ENCODE measurements at places on chromosomes 5 and 9. TPM values are rescaled to one million over a fixed set of nuclear protein-coding genes. Genes with fewer than 3 reads are reported as not detected.

GRCh38 chr9:20264896-20265295 is 357.4 kb downstream of the MLLT3 start:
- DNase-seq = no peak

GRCh38 chr9:89999176-89999533 is 394.3 kb downstream of the GADD45G start:
- DNase-seq = no peak

DNA sequence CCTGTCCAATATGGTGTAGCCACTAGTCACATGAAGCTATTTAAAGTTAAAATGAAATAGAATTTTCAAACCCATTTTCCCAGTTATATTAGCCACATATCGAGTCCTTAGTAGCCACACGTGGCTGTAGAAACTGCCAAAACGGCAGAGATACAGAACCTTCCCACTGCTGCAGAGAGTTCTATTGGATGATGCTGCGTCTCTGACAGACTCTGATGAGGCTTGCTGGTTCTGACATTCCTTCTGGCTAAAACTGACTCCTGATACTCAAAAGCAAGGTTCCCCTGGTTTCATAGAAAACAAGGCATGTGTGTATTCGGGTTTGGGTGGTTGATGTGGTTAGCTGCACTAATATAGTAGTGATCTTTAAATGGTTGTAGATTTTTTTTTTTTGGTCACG is 91.5 kb downstream of the TLE4 start:
- no peak for DNase-seq

DNA sequence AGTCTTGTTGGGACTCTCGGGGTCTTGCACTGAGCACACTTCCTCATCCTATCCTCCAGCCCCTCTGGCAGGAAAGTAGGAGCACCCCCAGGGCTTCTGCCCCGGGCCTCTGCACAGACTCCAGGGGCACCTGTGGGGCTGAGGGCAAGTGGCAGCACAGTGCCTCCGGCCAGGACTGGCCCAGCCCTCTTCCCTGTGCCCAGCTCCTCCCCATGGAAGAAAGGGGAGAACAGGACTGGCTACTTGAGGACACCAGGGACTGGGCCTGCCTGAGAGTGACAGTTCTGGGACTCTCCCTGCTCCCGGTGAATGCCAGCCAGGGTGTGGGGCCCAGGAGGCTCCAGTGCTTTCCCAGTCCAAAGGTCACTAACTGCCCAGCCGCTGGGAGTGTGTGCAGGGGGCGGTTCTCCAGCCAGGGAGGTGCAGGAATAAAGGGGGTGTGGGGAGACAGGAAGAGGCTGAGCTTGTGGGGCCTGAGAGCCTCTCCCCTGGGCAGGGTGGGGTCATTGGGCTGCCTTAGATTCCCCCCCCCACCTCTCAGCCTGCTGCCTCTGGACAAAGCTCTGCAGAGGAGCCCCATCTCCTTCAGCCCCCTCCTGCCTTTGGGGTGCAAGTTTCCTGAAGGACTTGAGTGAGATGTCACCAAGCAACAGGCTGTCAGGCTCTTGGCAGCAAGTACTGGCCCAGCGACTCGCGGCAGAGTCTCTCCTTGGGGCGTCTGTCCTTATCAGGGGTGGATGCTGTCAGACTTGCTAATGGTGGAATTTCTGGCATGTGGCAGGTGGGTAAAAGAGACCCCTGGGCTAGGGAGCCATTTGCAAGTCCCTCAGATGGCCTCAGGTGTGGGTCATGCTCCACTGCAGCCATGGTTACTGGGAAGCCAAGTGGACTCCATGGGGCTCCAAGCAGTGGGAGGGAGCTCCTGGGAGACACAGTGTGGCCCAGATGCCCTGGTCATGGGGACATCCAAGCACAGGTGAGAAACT is 19.1 kb upstream of the JADE2 start:
- peak; percentile 75 for DNase-seq

GRCh38 chr9:99103901-99104458 is 933 bp upstream of the TGFBR1 start:
- no peak for DNase-seq

DNA sequence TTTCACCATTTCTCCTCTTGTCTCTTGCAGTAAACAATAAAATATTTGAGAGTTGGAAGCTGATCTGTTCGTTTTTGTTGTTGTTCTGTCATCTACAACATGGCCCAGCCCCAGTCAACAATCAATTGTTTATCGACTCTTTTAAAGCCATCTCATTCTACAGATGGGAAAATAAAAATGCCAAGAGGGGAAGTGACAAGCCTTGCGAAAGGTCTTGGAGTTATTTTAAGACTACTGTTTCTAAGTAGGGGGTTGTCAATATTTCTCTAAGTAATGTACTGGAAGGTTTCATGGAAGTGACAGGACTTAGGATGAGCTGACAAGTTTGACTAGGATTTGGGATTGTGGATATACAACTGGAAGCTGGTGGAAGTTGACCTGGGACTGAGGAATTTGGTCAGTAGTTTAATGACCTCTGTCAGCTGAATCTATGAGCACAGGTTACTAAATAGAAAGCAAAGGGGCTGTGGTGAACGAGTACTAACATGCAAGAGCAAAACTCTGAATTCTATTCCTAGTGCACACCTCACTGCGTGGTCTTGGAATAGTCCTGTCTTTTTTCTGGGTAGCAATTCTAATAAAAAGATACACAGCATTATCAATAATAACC is 57.5 kb upstream of the ADRB2 start:
- no peak for DNase-seq

DNA sequence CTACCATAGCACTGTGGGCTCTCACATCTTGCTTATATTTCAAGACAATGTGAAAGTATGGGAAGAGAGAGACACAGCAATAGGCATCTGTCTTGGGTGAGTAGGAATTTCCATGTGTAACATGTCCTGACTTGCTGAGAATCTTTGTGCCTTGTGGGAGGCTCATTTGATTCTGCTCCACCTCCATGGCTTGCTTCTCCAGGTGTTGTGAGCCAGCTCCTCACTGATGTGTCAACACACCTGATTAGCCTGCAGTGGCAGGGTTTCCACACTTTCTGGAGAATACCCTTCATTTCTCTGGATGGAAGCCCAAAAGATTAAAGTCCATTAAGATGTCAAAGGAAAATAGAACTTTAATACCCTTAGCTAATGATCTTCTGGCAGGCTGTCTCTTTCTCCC is 613.6 kb downstream of the ZNF608 start:
- DNase-seq = no peak

- no peak for DNase-seq
Measured at GRCh38 chr5:14895301-14895700, 23.7 kb upstream of the ANKH start.

- peak; percentile 44 for DNase-seq
Measured at GRCh38 chr9:135216236-135216635, 128.8 kb downstream of the OLFM1 start.

GRCh38 chr9:37421914-37422288 is 595 bp upstream of the GRHPR start:
- DNase-seq = no peak

DNA sequence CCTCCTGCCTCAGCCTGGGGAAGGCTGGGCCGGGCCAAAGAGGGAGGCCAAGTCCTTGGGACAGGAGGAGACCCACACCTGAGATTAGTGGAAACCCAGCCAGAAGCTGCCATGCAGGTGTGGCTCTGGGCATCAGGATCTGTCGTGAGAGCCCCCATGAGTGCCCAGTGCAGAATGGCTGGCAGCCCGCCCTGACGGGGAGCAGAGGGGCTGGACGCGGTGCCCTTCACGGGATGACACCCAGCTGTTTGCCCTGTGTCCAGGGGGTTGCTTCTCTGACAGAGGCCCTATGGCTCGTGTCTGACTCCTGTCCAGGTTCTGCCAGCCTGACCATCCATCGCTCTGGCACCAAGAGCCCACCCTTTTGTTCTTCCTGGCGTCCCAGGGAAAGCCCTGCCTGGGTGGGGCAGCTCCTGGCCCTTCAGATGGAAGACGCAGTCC is 8.5 kb downstream of the DIPK1B start:
- DNase-seq = no peak

DNA sequence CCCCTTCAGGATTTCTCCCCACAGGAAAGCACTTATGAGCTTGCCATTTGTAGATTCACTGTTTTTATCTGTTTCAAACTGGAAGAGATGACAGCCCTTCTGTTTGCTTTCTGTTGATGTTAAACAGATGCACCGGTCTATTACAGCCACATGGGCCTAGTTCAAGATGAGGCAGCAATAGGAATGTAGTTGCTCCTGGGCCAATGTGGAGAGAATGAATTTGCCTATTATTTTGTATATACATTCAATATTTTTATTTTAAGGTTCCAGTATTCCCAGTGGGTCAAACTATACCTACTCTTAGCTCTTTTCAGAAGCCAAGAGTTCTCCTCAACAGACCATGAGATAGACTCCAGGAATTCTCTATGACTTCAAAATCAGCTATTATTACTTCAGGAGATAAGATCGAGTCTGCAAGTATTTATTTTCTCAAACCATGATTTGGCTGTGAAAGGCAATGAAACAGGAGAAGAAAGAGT is 461.6 kb downstream of the RASEF start:
- DNase-seq = no peak

- DNase-seq = peak; percentile 65
Measured at GRCh38 chr5:56155992-56156584, 77.0 kb downstream of the ANKRD55 start.

- DNase-seq = no peak
Measured at GRCh38 chr5:76415855-76416254, 12.8 kb downstream of the IQGAP2 start.

DNA sequence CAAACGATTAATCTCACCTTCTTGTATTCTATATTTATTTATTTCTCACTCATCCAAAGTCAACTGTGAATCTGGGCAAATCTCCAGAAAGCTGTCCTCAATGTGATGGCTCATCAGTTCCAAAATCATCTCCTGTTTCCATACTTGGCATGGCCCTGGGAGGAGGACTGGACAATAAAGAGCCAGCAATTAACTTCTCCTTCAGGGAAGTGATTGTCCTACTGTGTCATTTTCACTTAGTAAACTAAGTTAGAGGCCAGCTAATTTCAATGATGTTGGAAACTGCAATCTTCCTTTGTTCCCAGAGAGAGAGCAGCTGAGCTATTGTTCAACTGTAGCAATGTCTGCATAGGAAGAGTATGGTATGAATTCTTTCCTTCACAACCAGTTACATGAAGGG is 17.5 kb downstream of the CDH12 start:
- no peak for DNase-seq

DNA sequence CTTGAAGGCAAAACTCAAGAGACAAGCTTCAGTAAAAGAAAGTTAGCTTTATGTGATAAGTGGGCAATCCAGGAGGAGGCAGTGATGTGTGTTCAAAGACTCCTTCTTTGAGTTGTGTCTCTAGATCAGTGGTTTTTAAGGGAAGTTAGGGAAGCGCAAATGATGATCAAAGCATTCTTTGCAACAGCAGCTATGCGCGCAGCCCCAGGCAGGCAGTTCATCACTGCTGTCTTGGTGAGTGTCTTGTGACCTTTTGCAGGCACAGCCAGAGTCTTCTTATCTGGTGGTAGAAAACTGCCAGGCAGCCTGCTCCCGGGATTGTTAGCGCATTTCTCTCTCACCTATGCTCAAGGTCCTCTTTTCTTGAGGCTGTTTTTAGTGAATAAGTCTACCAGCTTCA is 40.3 kb upstream of the CLK4 start:
- DNase-seq = no peak

DNA sequence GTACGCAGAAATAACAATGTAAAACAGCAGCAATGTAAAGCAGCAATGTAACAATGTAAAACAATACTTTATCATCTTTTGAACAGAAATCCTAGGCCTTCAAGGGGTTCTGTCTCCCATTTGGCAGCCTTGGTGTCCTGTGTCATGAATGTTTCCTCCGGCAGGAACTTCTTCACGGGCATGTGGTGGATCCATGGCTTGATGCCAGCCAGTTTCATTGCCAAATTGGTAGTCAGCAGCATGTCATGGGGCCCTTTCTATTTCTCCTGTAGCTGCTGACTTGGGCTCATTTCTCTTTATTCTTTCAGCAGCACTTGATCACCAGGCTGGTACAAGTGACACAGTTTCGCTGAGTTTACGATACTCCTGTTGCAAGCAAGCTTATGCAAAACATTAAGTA is 275.3 kb downstream of the HTR1A start:
- no peak for DNase-seq

GRCh38 chr5:22023784-22024183 is 829.4 kb downstream of the CDH12 start:
- no peak for DNase-seq

DNA sequence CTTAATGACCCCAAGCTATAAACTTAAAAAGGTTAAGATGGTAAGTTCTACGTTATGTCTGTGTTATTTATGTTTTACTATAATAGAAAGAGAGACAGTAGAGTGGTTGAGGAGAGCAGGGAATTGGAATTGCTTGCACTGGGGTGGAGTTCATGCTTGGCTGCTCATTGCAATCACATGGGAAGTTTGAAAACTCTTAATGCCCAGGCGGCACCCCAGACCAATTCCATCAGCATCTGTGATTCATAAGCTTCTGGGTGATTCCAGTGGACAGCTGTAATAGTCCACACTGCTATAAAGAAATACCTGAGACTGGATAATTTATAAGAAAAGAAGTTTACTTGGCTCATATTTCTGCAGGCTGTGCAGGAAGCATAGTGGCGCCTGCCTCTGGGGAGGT is 323.9 kb upstream of the MSX2 start:
- DNase-seq = no peak

DNA sequence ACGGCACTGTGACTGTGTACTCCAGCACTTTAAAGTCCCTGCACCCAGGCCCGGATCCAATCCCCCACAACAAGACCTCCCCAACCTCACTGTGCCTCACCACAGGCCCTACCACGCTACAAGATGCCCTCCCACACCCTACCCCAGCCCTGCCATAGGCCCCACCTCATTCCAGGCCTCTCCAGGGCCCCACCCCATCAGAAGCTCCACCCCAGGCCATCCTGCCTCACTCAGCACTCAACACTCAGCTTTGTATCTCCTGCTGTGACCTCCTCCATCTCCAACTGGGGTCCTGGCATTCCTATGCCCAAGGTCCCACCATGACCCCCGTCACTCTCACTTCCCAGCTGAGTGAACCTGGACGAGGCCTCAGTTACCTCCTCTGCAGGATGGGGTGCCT is 38.8 kb downstream of the BARX1 start:
- no peak for DNase-seq

The CNTNAP3 gene
- total RNA-seq = 8.2 TPM

The GABRB2 gene
- 0.28 TPM for total RNA-seq

The LECT2 gene
- not detected for total RNA-seq

The ESM1 gene
- total RNA-seq = not detected

The PCDHB10 gene
- total RNA-seq = 5.8 TPM

The HAVCR1 gene
- not detected for total RNA-seq

The CAMK2A gene
- total RNA-seq = 0.68 TPM

The CFAP157 gene
- total RNA-seq = not detected
